Right hindlimb (tissue), 1 donor: ENCODE measurements at places on chromosomes 6 and 20.

- no peak for DNase-seq
Measured at GRCh38 chr6:167706313-167707109, 120.2 kb upstream of the AFDN start.

DNA sequence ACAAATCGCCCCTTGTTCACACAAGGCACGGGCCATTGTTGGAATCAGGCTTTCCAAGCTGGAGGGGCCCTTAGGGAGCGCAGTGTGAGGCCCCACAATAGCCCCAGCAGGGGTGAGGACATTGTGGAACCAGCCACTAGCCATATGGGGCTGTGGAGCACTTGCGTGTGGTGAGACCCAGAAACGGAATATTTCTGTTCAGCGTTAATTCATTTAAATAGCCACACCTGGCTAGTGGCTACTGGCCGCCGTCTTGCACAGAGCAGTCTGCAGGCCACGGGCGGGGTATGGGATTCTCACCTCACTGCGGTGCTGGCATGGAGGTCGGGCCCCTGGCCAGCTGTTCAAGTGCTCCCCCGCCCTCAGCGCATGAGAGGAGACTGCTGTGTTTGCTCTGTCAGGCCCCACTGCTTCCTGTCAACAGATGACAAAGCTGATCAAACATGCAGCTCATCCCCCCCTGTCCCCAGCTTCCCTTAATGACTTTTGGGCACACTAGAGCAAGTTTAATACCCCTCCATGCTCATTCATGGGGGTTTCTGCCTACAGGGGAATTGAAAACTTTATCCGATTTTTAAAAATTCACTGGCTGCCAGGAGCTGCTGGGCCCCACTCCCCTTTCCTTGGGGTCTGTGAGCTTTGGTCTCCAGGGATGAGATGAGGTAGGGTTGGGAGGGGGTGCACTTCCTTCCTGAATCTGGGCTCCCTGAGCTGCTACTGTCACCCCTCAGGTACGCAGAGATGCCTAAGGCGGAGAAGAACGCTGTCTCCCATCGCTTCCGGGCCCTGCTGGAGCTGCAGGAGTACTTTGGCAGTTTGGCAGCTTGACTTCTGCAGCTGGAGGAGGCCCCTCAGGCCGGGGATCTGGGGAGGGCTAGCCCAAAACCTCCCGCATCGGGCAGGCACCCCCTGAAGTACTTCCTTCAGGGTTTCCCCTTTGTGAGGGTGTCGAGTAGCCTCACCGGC, 13.6 kb downstream of the ITPA start:
- DNase-seq = no peak

- no peak for DNase-seq
Measured at GRCh38 chr6:160013987-160014868, 45.3 kb downstream of the IGF2R start.

- no peak for DNase-seq
Measured at GRCh38 chr20:15406072-15406471, 1068.7 kb upstream of the FLRT3 start.

DNA sequence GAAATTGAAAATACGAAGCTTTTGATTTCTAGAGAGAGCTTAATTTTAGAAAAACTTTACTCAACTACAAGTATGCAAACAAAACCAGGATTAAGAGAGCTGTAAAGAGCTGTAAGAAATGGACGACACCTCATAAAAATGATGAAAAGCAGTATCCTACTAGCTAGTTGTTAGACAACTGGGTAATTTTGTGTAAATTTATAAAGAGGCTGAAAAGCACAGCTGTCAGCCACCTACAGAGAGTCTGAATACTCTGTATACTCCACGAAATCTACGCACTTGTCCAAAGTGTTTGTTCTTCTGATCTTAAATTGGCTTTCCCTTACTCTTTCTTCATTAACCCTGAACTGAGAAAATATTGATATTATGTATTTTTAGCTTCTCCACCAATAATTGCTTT, 808.4 kb upstream of the EPHA7 start:
- no peak for DNase-seq

- DNase-seq = no peak
Measured at GRCh38 chr6:106099235-106099537, 13.1 kb downstream of the PRDM1 start.

- peak; percentile 58 for DNase-seq
Measured at GRCh38 chr6:165986914-165987482, 180.7 kb downstream of the TBXT start.

GRCh38 chr6:127737009-127737486, 160.1 kb downstream of the C6orf58 start:
- DNase-seq = peak; percentile 20

- DNase-seq = no peak
Measured at GRCh38 chr6:163709693-163710092, 295.2 kb downstream of the QKI start.

- DNase-seq = no peak
Measured at GRCh38 chr20:23926944-23927872, 47.7 kb upstream of the CST5 start.

DNA sequence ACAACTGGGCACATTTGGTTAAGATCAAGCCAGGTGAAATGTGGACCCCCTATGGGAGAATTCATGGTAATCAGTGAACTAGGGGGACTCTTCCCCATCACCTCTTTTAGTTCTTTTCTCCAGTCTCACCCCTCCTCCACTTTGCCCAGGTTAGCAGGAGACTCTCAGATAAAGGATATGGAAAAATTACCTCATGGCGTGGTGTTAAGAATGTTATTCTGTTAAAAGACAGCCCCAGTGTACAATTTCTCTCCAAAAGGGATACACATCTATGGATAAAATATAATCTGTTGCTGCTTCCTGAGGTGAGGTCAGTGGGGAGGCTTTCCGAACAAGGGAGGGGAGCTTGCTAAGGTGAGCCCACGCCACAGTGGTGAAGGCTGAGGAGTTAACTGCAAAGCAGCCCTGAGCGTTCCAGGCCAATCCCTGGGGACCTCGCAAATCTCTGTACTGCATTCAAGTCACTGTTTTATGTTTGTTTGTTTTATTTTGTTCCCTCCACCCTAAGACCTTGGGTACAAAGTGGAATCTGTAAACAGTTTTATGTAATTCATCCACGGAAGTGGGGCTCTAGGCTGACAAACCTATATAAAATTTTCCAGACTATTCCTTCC, 52.0 kb downstream of the ADGRF1 start:
- DNase-seq = no peak

GRCh38 chr6:35168461-35168861, 27.3 kb upstream of the TCP11 start:
- DNase-seq = no peak
